ENCODE measurements at places on chromosomes 3 and 15.

- no peak for DNase-seq
Observed at GRCh38 chr3:52917044-52917443, 19.7 kb upstream of the STIMATE start.

GRCh38 chr3:167466966-167467365, 6.9 kb downstream of the SERPINI2 start:
- DNase-seq = no peak

DNA sequence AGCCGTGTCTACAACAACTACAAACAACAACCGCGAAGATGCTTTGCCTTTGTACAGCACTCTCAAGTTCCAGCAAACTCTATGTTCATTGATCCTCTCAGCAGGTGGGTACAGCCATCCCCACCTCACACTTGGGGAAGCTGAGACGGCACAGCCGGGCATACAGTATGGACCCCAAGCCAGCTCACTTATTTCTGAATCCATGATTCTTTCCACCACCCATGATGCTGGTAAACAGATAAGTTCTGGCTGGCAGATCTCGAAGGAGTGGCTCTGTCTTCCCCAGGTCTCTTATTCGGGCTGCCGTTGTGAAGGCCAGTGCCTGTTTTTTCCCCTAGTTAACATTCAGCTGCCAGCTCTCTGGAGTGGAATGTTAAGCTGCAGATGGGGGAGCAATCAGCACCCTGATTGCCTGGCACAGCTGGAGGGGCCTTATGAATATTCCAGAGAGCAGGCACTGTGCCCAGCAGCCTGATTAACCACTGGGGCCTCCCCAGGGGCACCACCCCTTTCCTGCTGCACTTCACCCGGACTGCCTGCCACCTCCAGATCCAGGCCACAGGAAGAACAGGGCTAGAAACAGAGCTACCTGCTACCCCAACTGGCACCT, 73.2 kb downstream of the CORO2B start:
- no peak for DNase-seq

GRCh38 chr15:67048281-67049279, 16.8 kb upstream of the SMAD3 start:
- no peak for DNase-seq

DNA sequence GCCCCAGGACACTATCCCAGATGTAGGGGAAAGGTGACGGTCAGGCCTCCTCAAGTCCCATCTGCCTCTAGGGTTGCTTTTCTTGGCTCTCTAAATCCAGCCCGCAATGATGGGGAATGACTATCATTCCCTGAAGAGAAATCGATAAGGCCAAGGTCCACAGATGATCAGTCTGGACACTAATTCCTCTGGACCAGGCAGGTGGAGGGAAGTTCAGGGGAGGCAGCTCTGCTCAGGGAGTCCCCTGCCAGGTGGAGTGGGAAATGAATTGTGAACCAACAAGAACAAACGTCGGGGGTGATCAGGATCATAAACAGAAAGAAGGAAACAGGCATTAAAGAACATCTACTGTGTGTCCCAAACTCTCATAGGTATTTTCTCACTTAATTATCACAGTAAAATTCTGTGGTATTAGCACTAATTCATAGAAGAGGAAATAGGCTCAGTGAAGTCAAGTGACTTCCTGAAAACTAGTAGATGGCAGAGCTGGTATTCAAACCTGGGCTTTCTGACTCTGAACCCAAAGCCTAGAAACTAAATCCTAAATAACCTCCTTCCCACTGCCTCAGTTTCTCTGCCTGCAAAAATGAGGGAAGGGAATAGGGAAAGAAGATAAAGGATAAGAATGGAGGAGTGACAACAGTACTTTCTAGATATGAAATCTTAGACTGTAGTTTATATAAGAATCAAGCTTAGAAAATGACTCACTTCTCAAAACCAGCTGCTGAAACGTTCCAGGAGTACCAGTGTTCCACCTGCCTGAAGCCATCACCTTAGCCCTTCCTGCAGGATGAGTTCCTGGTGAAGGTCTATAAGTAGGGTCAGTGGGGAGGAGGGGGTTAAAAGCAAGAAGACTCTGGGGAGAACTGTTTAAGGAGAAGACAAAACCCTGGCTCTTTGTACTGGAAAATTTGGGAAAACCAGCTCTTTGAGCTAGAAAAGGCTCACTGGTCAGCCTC, 7.5 kb downstream of the BMF start:
- DNase-seq = no peak

DNA sequence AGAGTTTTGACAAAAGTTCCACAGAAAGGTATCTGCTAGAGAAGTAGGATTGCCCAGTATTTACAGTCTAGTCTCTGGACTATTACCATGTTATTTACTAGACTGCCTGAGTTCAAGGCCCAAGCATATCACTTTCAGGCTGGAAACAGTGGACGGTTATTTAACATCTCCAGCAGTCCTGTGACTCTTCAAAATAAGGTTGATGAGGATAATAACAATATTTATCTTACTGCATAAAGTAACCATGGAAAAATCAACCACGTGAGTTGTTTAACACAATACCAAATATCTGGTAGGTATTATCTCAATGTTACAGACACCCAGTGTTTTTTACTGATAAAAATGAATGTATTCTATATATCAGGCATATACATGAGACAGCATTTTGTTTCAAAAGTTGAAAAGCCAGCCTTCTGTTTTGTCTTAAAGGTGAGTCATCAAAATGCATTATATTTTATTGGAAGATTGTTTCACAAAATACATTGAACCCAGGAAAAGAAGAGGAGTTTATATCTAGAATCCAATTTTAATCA, 535.8 kb downstream of the TBL1XR1 start:
- no peak for DNase-seq

GRCh38 chr15:83504365-83504764, 57.2 kb downstream of the SH3GL3 start:
- DNase-seq = no peak

DNA sequence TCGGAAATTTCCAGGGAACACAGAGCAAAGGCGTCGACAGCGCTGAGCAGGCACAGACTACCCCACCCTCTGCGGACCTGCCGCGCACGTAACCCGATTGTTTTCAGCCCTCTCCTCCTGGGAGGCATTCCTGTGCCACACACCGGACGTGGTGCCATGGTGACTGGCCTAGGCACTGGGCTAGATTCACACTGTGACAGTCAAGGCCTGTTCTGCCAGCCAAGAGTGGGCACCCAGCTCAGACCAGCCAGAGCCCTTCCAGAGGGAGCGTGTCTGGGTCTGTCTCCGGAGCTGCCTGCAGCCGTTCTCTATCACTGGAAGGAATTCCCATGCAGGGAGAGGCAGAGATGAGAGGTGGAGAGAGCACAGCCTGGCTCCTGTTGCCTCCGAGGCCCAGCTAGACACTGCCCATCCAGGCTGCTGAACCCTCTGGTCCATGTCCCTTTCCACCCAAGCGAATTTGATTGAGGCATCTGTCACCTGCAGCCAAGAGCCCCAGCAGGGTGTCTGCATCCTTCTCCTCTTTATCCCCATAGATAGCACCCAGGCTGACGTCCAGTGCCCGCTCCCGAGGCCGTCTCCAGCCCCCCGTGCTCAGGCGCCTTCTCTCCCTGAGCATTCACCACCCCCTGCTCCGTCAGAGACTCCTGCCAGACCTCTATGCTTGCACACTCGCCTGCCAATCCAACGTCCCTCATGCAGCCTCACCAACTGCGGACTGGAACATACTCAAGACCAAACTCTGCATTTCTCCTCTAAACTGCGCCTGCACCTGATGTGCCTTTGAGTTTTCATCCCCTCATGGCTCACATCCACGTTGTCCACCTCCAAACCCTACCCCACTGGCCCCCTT, 267.5 kb downstream of the OCA2 start:
- no peak for DNase-seq

- no peak for DNase-seq
Observed at GRCh38 chr3:110608566-110608965, 463.1 kb upstream of the NECTIN3 start.

- no peak for DNase-seq
Observed at GRCh38 chr3:18295171-18295920, 129.8 kb downstream of the SATB1 start.

DNA sequence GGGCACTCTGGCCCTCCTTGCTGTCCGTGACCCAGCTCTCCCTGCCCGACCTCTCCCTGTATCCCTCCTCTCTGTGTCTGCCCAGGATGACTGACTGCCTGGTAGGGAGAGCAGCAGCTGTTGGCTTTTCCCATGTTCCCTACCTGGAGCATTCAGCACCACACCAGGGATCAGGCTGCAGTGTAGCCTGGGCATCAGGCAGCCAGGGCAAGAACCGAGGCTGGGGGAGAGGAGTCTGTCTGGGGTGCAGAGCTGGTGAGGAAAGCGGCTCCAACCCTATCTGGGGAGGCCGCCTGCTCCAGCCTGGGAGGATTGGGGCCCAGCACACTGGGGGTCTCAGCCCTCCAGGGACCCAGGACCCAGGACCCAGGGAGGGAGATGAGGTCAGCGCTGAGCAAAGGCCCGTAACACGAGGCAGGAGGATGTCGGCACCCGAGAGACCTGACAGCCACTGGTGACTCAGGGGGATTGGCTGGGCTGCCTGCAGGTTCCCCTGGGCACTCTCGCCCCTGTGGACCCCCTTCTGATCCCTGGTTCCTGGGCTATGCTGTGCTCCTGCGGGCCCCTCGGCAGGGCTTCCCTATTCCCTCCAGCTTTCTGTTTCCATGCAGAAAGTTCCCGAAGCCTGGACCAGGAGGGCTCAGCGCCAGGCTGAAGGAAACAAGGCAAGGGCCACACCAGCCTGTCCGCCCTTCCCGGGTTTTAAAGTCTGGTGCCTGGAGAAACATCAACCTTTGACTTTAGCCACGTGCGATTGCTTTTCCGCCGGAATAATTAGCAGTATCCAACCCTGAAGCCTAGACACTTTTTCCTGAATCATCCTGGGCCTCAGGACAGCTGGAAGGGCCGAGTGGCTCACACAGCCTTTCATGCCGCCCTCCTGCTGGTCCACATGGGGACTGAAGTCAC, 128.2 kb upstream of the MEF2A start:
- DNase-seq = no peak

DNA sequence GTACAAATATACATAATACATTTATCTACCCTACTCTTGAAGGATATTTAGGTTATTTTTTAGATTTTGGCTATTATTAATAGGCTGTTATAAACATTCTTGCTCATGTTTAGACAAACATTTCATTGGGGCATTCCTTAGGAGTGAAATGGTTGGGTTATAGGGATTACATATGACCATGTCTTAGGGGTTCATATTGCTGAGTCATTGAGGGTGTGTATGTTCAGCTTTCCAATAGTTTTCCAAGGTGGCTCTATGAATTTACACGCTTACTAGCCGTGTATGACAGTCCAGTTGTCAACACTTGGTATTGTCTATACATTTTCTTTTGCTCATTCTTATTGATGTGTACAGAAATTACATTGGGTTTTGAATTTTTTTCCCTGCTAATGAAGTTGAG, 125.8 kb downstream of the OXSM start:
- DNase-seq = no peak

- no peak for DNase-seq
Observed at GRCh38 chr3:140443073-140443472, 234.8 kb upstream of the TRIM42 start.
